Stimulated activated CD4-positive, alpha-beta T cell treated with anti-CD3 and anti-CD28 coated beads, Interleukin-15, amount 100 ng/mL, for 1 hour (primary cell): ENCODE measurements at places on chromosomes 12 and 14.

GRCh38 chr12:119687406-119687805 lies 19.5 kb downstream of the PRKAB1 start:
- no peak for DNase-seq

- no peak for DNase-seq
Observed at GRCh38 chr14:75711105-75711795, 50.2 kb downstream of the TTLL5 start.

DNA sequence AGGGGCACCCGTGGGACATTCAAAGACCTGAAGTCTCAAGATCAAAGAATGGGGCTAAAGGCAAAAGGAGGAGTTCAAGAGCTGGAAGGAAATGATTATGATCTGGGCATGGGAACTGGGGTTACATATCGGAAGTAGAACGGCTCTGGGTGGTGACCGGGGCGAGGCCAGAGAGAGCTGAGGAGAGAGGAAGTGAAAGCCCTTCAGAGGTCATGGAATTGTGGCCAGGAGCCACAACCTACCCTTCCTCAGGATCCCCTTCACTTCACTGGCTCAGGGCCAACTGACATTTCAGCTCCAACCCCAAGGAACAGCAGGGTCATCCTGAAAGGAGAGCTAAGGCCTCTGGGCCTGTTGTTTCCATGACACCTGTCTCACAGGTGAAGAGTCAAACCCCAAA lies 57.8 kb downstream of the GALNT16 start:
- no peak for DNase-seq

DNA sequence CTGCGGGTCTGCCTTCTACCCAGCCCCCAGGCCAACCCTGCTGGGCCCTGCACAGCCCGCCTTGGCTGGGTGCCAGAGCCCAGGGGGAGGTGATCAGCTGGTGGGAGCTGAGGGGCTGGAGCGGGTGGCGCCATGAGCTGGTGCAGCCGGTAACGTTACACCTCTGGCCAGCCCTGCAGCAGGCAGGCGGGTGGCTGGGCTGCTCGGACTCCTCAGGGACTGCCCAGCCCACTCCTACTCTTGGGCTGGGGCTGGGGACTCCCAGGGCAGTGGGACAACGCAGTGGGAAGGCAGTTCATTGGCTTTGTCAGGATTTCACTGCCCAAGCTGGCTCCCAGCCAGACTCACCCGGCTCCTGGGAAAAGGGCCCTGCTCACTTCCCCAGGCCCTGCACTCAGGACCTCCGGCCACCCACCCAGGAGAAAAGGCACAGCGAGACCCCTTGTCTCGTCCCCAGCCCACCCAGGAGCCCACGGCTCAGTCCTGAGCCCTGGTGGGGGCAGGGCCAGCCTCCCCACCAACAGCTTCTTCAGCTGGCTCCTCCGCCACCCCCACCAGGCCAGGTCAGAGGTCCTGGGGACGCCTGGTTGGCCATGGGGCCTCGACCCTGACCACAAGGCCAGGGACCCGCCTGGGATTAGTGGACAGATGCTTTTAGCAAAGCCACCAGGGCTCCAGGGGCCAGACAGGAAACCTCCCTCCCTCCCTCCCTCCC lies 1.0 kb downstream of the PGF start:
- DNase-seq: no peak

DNA sequence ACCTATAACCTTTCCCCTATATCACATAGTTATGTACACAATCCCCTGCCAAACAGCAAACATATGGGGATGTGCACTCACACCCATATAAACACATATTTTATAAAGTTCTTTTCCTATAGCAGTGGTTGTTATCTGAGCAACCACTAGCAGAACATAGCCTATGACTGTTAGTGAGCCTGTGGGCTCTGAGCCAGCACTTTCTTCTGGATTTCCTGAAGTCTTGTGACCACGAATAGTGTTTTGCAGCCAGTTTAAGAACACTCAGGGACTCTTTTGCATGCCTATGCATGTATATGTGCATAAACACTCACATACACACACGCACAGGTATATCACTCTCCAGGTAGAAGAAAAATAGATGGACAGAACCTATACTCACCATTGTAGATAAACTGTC lies 17.1 kb downstream of the TESPA1 start:
- DNase-seq: no peak

GRCh38 chr12:47778881-47779280 lies 5.8 kb downstream of the SLC48A1 start:
- no peak for DNase-seq

GRCh38 chr12:110355073-110355472 lies 48.4 kb downstream of the ANAPC7 start:
- no peak for DNase-seq

- DNase-seq: no peak
Observed at GRCh38 chr12:52090291-52090690, 10.8 kb downstream of the SMIM41 start.

GRCh38 chr12:52735816-52736632 lies 32.7 kb upstream of the KRT77 start:
- no peak for DNase-seq

DNA sequence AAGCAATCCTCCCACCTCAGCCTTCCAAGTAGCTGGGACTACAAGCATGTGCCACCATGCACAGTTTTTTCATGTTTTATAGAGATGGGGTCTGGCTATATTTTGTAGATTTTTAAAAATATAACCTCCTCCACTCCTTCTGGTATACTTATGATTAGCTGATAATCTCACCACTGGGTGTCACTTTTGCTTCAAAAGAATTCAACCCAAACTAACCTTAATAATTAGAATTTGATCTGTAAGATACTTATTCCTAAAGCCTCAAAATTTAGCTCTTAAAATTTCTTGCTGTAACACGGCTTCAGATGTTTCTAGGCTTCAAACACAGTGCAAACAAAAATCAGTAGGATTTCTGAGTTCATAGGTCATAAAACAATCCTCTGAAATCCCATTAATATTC lies 130.3 kb downstream of the CEP83 start:
- no peak for DNase-seq

DNA sequence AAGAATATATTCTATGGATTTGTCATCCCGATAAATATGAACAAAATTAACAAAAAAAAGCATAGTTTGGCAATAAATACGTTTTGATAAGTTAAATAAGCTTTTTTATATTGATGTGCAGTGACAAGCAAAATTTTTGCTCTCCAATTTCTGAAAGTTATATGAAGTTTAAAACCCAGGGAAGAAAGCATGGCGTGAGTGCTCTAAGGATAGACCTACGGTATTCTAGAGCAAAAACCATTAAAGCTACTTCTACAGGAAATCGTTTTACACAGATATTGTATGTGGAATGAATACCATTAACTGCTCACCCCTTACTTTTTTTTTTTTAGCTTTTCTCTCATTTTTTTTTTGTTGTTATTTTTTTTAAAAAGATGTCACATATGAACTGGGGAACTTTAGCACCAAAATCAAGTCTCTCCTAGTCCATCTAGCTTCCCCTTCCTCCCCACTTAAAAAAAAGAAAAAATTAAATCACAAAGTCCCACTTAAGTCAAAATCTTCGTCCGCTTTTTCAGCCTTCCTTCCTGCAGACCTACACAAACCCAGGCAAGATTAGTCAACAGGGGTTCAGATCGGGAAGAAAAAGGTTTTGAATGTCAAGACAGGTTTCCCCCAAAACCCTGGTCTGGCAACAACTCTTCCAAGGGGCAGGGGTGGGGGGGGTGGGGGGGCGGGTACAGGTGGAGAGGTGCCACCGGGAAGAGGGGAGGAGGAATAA lies 4.4 kb downstream of the ZFP36L1 start:
- DNase-seq: no peak

GRCh38 chr14:96632363-96632758 lies 130.2 kb downstream of the PAPOLA start:
- DNase-seq: no peak

GRCh38 chr14:74670726-74671411 lies 42.0 kb downstream of the AREL1 start:
- no peak for DNase-seq

DNA sequence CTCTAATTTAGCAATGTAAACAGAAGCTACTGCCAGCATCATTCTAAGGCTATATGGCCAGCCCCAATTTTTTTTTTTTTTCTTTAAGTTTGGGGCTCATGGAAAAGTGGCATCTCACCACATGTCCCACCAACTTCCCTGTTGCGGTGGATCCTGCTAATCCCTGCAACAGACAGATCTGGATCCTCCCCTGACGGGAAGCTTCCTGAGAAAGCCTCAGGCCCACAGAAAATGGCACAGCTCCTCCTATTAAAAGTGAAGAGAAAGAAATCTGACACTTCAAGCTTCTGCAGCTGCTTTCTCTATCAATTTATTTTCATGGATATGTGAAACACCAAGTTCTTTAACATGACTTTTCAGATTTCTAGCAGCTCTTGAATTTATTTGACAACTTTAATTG lies 433.8 kb upstream of the DCN start:
- no peak for DNase-seq

DNA sequence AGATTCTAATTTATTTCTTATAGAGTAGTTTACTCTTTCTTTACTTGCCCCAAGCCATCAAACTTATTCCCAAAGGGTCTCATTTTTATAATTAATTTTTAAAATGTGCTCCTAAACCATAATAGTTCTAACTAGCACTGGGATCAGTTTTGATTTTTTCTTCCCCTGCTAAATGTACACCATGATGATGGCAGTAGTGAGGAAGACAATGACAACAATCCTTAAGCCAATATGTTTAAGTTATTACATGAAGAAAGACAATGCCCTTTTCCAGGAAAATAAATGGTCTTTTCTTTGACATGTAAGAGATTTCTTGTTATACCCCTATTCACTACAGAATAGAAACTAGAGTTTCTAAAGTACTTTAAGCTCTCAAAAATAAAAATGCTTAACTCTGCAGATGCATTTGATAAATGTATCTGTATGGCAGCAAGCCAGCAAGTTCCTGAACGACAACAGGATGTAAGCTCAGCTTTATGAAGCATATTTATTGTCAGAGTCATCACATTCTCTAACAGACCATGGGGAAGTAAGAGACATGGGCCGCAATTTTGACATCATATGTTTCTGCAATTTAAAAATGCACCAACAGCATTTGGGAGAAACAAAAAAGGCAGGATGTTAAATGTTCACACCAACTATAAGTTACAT lies 36.0 kb upstream of the SNX6 start:
- DNase-seq: no peak

DNA sequence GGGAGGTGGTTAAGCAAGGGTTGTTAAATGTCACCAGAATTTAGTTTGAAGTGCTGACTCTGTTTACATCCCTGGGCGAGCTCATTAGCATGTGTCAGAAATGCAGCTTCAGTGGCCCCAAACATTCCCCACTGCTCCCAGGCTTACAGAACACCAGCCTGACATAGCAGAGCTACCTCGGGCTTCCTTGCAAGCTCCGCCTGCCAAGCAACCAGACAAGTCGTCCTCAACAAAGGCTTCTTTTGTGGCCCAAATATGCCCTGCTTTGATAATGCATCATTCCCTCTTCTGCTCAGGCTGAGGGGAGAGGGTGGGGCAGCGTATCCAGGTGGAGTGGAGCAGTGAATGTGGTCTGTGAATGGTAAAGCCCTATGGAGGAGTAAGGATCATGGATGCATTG lies 28.0 kb downstream of the ERH start:
- no peak for DNase-seq

- DNase-seq: no peak
Observed at GRCh38 chr14:91350813-91351511, 66.7 kb downstream of the CCDC88C start.

DNA sequence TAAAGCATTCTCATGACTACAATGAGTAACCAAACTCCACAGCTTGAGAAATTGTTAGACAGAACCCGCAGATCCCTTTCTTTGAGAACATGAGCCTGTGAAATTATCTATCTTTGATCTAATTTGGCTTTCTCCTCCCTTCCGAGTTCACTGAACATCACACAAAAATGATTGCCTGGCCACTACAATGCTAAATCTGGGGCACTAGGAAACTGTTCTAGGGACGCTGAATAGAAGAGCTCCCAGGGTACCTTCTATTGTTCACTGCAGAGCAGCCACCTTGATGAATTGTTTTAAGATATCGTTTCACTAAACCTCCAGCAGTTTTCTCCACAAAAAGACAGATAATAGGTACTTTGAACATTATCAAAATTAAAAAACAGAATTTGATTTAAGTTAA lies 47.5 kb downstream of the SINHCAF start:
- no peak for DNase-seq

- no peak for DNase-seq
Observed at GRCh38 chr14:103140316-103141109, 17.3 kb downstream of the TNFAIP2 start.

DNA sequence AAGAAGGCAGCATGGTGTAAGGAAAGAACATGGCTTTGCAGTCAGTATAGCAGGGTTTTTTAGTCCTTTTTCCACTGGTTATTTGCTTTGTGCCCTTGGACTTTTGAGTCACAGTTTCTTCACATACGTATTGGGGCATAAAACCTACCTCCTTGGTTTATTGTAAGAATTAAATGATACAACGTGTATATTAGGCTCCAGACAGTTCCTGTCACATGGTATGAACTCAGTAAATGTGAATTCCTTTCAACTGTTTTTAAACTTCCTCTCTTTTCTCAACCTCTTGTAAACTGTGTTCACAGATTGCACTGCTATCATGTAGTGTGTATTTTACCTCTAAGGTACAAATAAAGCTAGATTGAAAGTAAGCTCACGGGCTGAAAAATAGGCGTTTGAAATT lies 29.5 kb downstream of the MSRB3 start:
- DNase-seq: no peak

- DNase-seq: no peak
Observed at GRCh38 chr14:62667421-62667914, 377.8 kb downstream of the KCNH5 start.

DNA sequence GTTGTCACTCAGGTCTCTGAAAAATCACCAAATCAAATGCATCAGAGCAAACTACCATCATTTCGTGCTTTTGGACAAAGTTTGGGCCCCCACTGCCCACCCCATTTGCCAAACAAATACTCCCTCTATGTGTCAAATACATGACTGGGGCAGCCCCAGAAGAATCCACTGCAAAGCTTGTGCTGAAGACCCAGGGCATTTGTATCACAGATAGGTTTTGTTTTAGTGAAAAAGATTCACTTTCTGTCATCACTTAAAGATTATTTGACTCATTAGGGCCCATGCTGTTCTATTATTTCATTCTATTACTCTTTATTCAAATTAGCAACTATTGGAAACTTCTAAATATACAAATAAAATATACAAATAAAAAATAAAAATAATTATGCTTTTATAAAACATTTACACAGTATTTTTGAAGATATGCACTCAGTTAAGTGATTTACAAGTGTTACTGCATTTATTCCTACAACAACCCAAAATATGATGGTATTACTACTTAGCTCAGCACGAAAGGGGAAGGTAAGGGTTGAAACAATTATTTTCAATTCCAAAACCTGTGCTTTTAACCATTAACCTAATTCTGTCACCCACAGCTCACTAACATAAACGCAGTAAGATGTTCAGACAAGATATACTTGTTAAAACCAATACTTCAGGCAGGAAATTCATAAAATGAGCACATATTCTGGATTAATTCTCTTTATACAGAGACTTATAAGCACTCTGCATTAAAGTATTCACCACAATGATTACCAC lies 36.5 kb downstream of the LRIG3 start:
- DNase-seq: no peak

DNA sequence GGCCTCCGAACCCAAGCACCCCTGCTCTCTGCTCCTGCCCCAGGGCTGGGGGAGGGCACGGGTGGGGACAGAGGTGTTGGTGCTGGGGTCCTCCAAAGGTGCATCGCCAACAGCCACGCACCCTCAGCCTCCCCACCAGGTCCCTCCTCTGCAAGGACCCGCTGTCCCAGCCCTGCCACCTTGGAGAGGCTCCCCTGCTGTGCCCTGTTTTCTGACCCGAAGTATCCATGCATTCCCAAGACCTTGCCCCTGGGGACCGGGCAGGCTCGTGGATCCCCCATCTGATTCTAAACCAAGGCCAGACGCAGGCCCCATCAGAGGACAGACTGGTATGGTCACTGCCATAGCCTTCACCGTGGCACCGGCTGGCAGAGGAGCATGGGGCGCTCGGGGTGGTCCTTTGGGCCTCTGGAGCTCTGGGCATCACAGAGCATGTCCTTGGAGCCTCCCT lies 22.7 kb upstream of the BEGAIN start:
- no peak for DNase-seq
